IPS DF 6.9 (cell line): ENCODE measurements at places on chromosomes 3 and 15.

GRCh38 chr3:176490357-176490756 is 706.9 kb downstream of the TBL1XR1 start:
- DNase-seq = no peak

- no peak for DNase-seq
Observed at GRCh38 chr15:51837792-51838251, 8.4 kb downstream of the TMOD3 start.

GRCh38 chr15:36612063-36612788 is 32.8 kb downstream of the CDIN1 start:
- DNase-seq = no peak

DNA sequence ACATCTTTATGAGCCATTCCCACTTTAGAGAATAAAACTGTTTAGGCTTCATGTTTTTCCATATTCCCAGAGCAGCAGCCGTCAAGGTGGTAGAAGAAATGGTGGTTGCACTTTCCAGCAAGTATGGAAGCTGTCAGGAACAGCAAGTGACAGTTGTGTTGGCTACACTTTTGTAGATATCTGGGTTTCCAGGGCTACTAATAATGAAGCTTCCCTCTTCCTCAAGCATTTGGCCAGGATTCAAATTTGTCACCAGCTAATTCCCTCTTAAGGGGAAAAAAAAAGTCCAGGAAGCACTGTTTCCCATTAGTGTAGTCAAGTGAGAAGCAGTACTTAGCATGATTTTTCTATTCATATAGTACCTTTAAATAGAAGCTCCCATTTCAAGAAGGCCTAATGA is 252.8 kb downstream of the IGSF11 start:
- no peak for DNase-seq

DNA sequence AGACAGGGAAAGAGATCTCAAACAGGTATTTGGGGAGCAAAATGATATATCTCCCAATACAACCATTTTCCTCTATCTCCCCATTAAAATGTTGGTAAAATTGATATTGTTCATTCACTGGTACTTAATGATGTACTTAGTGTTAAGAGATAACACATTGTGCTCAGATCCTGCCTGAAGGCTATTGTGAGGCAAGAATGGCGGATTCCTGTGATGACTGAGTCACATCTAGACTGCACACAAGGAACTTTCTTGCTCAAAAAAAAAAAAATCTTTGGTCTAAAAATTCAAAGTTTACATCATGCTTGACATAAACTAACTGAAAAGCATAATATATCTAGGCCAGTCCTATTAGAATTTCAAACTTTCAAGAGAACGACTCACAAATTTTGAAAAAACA is 171.1 kb upstream of the TTC14 start:
- no peak for DNase-seq
